ENCODE measurements at places on chromosomes 7 and 10.

DNA sequence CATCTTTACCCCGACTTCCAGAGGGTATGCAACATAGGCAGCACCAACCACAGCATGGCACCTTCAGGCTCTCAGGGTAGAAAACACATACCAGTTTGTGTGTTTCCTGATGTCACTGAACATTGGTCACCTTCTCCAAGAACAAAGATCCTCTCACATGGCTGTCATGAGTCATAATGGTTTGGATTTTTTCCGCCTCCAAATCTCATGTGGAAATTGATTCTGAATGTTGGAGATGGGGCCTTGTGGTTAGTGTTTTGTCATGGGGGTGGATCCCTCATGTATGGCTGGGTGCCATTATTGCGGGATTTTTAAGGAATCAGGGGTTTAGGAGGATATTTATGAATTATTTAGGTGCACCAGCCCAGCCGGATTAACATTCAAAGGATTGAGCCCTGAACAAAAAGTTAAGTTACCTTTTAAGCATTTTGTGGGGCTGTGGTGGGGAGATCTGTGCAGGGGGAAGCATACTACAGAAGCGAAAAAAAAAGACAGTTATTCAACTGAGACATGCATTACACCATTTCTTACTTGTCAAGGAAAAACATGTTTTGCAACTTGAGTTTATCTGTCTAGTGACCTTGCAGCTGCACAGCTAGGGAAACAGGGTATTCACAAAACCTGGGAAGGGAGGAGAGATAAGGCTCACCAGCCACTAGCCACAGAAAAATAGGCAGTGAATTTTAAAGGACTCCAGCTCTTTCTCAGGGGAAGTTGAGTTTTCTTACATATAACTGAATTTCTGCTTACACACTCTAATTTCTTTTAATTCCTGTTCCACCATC lies 774.1 kb upstream of the AUTS2 start:
- no peak for DNase-seq

DNA sequence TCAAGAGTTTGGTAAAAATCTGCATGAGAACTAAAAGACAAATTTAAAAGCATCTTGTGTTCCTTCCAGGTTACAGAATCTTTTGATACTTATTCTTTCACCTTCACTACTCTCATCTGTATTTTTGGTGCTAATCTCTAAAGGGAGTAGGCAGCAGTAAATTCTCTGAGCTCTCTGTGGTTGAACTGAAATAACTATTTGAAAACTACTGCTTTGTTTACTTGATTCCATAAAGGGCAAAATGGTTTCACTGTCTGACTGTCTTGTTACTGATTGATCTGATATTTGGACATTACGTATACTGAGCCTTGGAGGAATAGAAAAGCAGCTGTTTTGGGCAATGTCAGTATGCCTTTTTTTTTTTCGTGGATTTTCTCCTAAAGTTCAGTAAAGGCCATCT lies 103.3 kb downstream of the CHRM2 start:
- no peak for DNase-seq

- no peak for DNase-seq
Measured at GRCh38 chr10:21385996-21386585, 139.4 kb downstream of the SKIDA1 start.

GRCh38 chr7:41567731-41568114 lies 135.2 kb downstream of the INHBA start:
- DNase-seq: no peak

DNA sequence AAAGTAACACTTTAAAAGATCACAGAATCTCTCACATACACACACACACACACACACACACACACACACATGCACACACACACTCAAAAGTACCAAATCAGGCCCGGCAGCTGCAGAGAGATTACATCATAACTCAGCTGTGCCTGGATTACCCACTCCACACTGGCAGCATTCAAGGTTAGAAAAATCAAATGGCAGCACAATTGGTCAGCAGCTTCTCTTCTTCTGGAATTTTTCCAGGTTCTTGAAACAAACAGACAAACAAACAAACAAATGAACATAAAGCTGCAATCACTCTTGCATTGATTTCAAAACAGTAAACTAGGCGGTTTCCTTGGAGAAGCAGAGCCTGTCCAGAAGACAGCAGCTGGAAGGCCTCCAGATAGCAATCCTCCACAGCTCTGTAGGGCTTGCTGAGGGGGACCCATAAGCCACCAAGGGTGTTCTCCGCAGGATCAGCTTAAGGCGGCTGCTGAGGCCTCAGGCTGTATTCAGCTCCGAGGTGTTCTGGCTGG lies 24.5 kb upstream of the FAM133B start:
- no peak for DNase-seq

GRCh38 chr7:134431815-134432214 lies 27.1 kb downstream of the AKR1B1 start:
- no peak for DNase-seq

DNA sequence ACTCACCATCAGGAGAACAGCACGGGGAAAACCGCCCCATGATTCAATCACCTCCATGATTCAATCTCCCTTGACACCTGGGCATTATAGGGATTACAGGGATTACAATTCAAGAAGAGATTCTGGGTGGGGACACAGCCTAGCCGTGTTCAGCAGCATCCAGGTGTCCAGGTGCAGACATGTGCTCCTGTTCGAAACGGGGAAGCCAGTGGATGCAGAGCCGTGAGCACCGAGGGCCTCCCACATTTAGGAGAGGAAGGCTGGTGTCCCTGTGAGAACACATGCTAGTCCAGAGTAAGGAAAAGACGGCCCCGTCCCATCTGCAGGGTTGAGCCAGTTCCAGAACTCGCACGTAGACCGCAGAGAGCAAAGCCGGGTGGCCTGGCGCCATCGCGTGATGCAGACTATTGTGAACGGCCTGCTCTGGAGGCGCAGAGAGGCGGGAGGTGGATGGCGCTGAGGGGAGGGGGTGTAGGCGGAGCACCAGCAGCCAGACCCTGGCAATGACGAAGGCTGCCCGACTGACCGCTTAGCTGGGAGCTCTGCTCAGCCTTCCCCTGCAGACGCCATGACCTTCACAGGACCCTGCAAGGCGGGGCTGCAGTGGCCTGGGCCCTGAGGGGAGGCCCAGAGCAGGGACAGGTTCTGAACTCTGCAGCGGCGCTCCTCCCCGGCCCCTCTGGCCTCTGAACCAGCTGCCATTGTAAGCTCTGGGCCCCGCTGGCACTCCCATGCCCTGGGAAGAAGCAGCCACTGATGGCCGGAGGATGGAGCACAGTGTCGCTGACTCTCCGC lies 141.6 kb upstream of the TCERG1L start:
- no peak for DNase-seq

- DNase-seq: no peak
Measured at GRCh38 chr7:80135309-80136104, 876 bp downstream of the GNAI1 start.

DNA sequence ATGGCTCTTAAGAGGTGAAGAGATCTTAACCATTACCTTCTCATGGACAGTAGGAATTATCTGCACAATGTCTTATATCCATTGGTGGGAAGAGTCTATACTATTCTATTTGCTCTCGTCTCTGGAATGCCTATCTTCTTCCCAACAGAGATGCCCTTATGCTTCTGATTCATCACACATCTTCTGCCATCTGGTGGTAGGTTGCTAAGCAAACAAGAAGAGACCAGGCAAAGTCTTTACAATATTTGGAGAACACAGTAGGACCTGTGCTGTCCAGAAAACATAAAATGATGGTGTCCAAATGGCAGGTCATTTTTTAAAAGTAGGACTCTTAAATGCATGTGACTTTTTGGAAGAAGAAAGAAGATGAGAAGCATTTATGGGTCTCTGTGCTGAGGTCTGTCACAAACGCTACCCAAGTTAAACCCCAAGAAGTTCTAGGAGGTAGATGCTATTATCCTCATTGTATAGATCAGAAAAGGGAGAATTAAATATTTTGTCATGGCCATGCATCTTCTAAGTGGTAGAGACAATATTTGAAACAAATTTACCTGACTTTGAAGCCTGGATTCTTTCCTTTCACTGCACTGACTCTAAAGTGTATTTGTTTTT lies 67.8 kb upstream of the NXPH1 start:
- DNase-seq: no peak

- DNase-seq: no peak
Measured at GRCh38 chr7:91892821-91893340, 12.4 kb upstream of the MTERF1 start.

DNA sequence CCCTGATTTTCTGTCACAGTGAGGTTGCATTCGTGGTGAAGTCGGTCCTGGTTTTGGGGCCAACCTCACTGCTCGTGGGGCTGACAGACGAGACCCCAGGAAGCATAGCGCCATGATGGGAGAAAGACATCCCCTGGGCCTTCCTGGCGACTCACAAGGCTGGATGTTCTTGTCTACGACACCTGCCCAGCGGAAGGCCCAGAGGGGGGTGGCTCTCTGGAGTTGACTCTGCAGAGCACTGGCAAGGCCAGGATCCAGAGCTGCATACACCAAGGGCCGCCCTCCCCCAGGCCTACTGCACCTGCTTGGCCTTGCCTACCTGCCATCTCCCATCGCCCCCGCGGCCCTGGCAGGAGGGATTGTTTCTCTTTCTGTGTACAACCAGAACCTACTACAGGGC lies 608.9 kb downstream of the PTPRN2 start:
- DNase-seq: no peak

- DNase-seq: no peak
Measured at GRCh38 chr7:106542550-106543220, 118.3 kb downstream of the CCDC71L start.

DNA sequence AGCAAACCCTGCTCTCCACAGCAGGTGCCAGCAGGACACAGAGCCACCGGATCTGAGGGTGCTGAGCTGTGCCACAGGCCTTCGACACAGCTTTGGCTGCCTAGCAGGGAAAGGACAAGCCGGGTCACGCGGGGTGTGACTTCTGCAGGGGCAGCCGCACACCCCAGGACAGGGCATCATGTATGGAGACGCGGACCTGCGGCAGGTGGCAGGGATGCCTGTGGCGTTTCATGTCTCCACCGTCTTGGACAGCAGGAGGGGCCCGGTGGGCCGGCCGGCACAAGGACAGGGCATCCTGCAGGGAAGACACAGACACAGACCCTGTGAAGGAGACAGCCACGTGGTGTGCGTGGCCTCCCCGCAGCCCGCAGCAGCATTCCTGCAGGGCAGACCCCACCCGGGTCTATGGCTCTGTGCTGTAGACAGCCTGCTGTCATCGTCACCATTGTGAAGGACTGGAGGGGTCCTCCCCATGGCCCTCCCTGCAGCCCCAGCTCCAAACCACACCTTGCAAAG lies 109.2 kb downstream of the PDGFA start:
- no peak for DNase-seq

DNA sequence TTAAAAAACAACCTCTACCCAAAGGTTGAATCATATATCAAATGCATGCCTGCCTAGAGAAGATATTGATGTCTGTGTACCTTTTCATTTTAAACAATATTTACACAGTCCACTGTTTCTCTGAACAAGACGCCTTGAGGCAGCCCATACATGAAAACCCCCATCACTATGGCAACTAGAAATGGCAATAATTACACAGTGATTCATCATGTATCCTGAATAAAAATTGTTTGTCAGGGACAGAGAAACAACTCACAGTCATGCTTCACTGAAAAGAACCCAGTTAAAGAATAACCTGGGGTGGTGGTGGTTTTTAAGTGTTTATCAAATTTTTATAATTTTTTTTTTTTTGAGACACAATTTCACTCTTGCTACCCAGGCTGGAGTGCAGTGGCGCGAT lies 19.7 kb downstream of the DNAJC12 start:
- no peak for DNase-seq

DNA sequence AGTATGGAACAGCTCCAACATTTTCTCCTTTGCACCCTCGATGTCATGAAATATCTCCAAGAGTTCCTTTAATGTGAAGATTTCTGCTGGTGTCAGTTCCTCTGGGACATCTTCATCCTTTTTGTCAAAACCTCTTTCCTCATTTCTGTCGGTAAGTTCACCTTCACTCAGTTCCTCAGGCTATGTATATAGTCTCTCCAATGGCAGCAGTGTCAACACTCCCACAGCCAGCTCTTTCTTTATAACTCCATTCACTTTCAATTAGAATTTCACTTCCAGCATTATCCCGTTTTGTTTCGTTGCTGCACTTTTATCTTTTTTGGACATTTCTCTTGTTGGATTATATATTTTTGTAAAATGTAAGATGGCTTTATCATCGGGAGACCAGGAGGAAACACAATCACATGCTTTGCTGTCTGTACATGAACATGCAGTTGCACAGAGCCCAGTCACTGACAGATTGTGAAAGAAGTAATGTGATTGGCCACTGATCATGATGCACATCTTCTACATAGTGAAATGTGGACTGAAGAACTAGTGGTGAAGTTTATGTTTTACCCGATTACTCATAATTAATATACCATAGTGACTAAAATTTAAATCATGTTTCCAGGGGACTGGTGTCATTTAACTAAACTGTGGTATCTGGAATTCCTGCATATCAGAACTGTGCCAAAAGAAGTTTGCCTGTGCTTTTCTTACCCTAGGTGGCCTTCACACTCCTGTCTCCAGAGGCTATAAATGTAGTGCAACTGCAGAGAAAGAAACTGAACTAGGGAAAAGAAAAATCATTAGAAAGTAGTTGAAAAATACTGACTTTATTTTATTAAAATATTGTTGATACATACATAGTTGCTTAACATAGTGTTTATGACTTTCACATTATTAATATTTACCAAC lies 289.6 kb downstream of the PPP1R3A start:
- no peak for DNase-seq

GRCh38 chr7:151327659-151328058 lies 14.0 kb upstream of the NUB1 start:
- DNase-seq: no peak

GRCh38 chr7:144785521-144785920 lies 50.3 kb downstream of the TPK1 start:
- DNase-seq: no peak

- no peak for DNase-seq
Measured at GRCh38 chr7:142425281-142425680, 167.4 kb upstream of the PRSS58 start.

DNA sequence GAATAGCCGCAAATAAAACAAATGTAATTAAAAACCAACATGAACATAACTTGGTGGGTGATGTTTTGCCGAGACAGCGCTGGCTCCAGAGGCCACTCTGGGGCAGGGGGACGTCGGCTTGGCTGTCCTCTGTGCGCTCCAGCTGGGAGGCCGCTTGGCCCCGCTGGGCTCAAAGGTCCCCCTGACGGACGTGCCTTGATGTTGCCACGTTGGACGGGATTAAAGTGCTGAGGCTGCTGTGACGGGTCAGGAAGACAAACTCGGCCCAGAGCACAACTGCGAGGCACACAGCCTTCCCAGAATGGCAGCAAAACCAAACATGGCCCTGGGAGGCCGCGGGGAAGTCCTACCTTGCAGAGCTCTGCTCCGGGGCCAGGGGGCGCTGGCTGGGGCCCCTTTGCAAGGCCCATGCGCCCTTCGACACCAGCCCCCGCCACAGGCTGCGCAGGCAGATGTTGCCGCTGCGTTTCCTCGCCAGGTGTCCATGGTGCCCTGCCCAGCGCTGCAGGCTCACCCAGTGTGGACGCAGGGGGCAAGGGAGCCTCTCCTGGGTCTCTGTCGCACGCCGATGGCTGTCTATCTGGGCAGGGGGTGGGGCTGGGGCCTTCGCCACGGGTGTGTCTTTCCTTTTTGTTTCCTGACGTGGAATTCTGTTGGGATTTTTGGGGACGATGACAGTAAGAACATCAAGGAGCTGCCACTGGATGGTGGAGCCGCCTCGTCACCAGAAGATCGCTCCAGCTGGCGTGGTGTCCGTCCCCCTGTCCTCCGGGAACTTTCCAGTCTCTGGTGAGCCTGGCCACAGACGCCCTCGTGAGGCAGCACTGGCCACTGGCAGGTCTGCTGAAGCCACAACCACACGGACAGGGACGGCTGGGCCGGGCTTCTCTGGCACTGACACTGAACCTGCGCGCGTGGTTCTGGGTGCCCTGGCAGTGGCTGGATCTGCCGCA lies 99.6 kb upstream of the DIP2C start:
- DNase-seq: no peak
